ENCODE measurements at places on chromosomes 2 and 18.

DNA sequence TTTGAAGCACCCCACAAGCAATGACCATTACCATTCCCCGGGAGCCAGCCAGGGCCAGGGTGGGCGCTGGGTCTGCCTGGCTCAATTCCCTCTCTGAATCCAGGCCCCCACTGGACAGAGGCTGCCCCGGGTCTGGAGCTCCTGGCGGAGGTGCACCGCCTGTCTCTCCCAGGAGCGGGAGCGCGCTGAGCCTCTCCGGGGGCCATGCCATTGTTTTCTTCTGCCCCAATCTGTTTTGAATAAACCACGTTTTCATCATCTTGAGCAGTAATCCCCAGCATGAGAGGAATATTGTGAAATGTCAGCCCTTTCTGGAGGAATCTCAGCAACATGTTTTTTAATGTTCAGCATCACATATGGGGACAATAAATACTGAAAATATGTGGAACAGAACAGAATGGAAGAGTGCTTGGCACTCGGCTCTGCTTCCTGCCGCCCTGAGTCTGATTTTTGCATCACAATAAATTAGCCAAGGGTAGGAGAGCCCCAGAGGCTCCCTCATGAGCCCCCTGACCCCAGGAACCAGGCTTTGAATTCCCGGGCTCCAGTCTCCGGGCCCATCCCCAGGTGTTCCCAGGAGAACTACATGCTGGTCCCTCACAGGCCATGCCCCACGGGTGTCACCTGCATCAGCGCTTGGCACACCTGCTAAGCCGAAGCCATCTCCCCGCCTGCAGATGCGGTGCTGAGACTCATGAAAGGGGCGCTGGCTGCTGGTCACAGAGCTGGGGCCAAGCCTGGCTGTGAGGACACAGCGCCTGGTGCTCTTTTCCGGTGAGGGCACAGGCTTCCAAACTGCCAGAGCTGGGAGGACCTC lies 88.8 kb downstream of the INHBB start:
- DNase-seq, result peak; percentile 28

DNA sequence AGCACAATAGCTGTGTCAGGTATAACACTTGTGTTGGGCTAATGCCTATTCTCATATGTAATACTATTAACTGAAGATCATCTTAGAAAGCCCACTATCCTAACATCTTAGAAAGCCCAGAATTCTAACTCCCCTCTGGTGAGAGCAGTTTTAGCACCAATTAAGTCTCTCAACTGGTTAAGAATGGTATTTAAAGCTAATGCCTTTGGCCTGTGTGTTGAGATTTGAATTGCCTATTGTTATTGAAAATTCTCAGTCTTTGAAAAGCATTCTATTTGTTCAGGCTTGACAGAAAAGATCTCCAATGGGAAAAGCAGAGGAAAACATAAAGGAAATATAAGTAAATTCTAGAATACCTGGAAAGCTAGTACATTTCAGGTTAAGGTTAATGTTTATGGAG lies 352.5 kb downstream of the ARHGAP15 start:
- DNase-seq, result no peak

GRCh38 chr18:48044944-48045343 lies 114.5 kb upstream of the SMAD2 start:
- DNase-seq, result no peak

DNA sequence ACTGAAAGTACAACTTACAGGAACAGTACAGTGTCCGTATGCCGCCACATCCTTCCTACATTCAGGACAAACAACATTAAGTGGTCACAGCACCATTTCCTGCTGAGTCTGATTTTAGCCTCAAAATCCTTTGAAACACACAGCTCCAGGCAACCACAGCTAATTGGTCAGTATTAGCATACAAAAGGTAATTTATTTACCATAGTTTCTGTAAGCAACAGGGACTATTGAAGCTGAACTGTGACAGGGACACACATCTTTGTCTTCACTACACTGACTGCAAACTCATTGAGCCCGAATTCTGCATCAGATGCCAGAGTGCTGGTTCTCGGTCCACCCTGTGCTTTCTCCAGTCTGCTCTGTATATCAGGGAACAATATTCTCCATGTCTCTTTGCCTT lies 151.8 kb downstream of the ST6GAL2 start:
- DNase-seq, result no peak
